Activated CD4-positive, alpha-beta T cell treated with anti-CD3 and anti-CD28 coated beads, Interleukin-2, amount 50 U/mL, for 4 hours (primary cell): ENCODE measurements at places on chromosomes 5 and 9.

GRCh38 chr5:137055271-137055872 is 443.8 kb downstream of the SPOCK1 start:
- no peak for DNase-seq

DNA sequence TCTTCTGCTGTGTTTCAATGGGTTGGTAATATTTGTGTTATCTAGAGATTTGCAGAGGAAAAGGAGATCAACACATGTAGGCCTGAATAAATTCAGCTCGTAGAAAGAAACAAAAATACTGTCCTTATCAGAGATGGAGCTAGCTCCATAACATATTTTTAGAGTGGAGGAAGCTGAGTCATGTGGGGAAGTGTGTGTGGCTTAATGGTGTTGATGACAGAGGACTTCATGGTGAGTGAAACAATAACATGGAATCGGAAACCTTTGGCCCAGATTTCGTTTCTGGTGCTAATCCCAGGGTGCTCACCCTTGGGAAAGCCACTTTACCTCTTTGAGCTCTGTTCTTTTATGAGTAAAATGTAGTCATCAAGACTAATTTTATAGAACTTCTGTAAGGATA is 825.0 kb downstream of the TLR4 start:
- no peak for DNase-seq

GRCh38 chr5:137611794-137612435 is 112.8 kb upstream of the SPOCK1 start:
- DNase-seq = no peak

DNA sequence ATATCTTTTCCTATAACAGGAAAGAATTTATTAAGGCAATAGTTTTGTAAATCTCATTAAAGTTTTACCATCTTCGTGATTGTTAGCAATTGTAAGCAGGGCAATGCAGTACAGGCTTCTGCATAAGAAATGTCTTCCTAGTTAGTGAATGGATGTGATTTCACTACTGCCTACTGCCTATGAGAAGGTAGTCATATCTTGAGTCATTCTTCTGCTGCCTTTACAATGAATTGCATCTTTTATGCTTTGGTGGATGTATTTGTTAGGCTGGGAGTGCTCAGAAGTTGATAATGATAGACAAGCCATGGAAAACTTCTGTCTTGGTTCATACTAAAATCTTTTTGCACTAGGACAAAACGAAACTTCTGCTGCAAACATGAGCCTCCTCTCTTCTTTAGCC is 128.0 kb downstream of the ADAMTSL1 start:
- DNase-seq = no peak

GRCh38 chr9:123975871-123976270 is 35.7 kb upstream of the LHX2 start:
- no peak for DNase-seq

DNA sequence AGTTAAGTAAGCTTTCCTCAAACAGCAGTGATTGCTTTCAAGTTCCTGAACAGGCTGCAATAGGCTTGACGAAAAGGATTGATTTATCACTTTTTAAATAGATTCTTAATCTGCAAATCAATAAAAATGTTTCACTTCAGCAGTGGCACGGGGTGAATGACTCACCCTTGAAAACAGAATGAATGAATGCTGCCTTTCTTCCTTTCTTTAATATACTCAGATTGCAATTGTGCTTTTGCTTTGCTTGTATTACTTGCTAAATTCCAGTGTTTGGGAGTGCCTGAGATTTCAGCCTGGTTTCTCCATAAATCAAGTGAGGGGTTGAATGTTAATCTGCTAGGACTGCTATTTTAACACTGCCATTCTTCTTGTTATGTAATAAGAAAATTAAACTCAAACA is 1293.8 kb downstream of the PTPRD start:
- DNase-seq = no peak

DNA sequence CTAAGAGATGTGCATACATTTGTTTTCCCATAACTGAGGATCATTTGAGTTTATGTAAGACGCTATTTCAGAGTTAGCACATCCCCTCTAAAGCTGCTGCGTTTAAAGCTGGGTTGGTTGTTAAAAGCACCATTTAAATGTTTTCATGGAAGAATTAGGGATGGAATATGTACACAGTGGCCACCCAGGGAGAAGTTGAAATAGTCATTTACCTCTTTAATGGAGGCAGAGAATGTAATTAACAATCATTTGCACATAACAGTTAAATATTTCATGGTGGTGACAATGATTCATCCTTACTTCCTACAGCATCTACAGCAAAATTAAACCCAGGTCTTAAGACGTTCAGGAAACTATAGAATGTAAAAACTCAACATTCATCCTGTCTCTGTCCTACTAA is 100.3 kb downstream of the KIF4B start:
- no peak for DNase-seq

DNA sequence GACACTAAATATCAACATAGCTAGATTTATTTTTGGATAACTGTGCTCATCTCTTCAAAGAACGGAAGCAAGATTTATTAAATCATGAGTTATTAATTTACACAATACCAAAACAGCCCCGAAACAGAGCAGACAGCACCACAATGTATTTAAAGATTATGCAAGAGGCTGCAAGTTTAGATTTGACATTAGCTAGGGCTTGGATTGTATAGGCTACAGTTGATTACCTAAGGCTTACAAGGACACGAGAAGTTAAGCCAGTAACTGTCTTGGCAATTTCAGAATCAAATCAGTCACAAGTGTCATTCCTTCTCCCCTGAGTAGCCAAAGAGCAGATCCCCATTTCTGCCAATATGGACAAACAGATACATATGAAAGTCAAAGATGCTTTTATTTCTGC is 152.6 kb downstream of the MED27 start:
- no peak for DNase-seq

DNA sequence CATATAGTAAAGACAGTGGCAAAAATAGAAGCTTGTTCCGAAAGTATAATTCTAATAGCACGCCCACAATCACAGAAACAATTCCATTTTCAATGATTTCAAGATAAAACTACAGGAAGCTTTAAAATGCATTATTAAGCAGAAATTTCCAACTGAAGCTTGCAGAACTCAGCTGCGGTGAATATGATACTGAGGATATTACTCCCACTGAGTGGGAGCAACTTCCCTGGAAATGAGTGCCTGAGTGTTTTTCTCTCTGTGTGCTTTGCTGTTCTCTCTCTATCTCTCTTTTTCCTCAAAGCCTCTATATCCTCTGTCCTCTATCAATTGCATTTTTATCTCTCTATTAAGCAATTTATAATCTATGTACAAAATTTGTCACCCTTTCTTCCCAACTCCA is 187.5 kb upstream of the PRDM9 start:
- no peak for DNase-seq

- DNase-seq = no peak
These were observed 41.1 kb downstream of the PCSK1 start for GRCh38 chr5:96391921-96392320.

- no peak for DNase-seq
These were observed 49.4 kb upstream of the NEURL1B start for GRCh38 chr5:172591636-172592035.

- DNase-seq = no peak
These were observed 203.7 kb upstream of the TUT7 start for GRCh38 chr9:86557918-86558317.

DNA sequence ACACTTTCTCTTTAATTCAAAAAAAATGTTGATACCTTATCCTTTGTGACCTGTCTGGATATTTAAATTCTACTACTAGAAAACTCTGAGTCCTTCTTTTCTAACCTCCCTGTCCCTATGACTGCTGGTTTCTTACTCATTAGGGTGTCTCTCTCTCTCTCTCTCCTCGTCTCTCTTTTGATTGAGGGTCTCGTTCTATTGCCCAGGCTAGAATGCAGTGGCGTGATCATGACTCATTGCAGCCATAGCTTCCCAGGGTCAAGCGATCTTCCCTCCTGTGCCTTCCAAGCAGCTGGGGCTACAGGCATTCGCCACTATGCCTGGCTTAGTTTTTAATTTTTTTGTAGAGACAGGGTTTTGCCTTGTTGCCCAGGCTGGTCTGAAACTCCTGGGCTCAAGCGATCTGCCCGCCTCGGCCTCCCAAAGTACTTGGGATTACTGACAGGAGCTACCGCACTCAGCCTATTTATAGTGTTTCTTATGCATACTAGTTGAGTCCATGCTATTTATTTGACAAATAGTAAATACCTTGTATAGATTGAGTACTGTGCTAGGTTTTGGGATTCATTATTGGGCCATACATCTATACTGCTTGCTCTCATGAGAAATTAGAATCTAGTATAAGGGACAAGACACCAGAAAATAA is 61.9 kb downstream of the NSD1 start:
- DNase-seq = no peak

DNA sequence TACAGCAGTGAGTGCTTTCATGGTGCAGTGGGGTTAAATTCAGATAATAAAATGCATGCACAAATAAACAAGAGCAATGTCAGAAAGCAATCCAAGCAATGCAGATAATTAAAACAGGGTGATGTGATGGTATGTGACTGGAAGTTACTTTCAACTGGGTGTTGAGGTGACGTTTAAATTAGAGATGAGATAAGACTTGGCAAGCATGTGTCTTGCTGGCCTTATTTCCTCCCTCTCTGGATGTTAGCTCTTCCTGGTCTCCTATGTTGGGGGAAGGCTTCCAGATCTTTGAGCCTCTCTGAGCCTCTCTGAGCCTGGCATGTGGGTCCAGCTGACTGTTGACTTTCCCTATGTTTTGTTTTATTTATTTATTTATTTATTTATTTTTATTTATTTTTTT is 54.4 kb downstream of the DOCK2 start:
- DNase-seq = no peak

DNA sequence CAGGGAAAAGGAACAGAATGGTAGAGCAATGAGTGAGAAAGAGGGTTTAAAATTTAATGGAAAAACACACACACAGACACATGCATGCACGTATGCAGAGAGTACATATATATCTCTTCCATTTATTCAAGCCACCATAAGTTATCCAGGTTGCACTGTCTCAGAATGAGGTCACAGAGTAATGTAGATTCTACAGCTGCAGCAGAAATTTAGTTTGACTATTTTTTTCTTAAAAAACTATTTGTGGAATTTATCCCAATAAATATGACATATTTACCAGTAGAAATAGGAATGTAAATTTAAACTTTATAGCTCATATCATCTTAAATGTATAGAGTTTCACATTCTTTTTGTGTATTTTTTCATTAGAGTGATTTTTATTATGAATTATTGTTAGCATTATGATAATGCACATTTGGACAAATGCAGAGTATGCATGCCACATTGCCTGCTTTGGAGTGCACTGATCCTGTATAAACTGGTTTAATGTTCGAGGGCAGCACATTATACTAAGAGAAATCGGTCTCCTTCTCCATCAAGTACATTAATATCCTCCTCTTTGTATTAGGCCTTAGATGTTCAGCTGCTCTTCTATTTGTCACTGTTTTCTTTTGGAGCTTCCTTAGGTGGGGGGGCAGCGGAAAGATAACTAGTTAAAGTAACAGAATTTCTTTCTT is 216.3 kb upstream of the TARS1 start:
- no peak for DNase-seq

DNA sequence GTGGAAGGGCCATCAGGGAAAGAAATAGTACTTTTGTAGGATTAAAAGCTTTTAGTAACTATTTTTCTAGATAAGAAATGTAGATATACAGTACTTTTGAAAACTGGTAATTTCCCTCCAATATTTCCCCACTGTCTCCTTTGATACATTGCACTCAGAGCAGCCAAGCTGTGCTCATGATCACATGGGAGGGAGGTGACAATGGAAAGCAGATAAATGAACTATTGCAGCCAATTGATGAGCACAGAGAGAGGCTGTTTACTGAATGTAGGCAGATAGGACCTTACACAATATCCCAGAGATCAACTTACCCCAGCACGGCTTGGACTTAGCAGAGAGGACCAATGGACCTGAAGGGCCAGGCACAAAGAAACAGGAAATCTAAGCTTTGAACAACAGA is 178.0 kb upstream of the NREP start:
- DNase-seq = no peak

GRCh38 chr9:114112778-114113584 is 13.9 kb upstream of the KIF12 start:
- DNase-seq = no peak

DNA sequence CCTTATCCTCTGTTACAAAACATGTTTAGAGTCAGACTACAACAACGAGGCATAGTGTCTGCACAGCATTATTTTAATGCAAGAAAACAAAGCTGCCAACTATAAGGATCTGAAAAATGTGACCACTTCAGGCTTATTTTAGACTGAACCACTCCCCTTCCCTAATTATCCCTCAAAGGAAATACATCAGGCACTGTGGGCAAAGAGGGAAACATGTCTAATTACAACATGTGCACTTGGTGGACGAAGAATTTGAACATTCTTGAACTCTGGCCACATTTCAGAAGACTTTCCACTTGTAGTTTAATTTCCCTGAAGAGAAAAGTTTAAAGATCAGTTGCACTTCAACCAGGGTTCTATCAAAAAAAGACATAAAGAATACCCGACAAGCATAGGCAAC is 3.8 kb downstream of the MTMR12 start:
- no peak for DNase-seq

GRCh38 chr9:130833031-130833990 is 1.7 kb upstream of the ABL1 start:
- DNase-seq = no peak

GRCh38 chr9:97638666-97639065 is 5.0 kb downstream of the NCBP1 start:
- no peak for DNase-seq

GRCh38 chr5:20678814-20679298 is 690.9 kb upstream of the CDH18 start:
- no peak for DNase-seq

GRCh38 chr5:55030220-55030619 is 6.2 kb downstream of the GZMK start:
- no peak for DNase-seq
